ENCODE measurements at places on chromosomes 7 and 10.
A peak's percentile ranks its signal among the peaks of the same experiment; 100 is the strongest.

- peak; percentile 78 for DNase-seq
These were observed 5.5 kb downstream of the ANXA11 start for GRCh38 chr10:80199828-80200227.

- DNase-seq: no peak
These were observed 211.5 kb upstream of the SLC26A5 start for GRCh38 chr7:103657474-103657894.

- DNase-seq: no peak
These were observed 114.6 kb downstream of the PIP4K2A start for GRCh38 chr10:22599636-22600228.

GRCh38 chr10:35005868-35006267, 84.3 kb downstream of the CUL2 start:
- peak; percentile 100 for DNase-seq

- no peak for DNase-seq
These were observed 26.2 kb downstream of the GLI3 start for GRCh38 chr7:42210779-42211178.

DNA sequence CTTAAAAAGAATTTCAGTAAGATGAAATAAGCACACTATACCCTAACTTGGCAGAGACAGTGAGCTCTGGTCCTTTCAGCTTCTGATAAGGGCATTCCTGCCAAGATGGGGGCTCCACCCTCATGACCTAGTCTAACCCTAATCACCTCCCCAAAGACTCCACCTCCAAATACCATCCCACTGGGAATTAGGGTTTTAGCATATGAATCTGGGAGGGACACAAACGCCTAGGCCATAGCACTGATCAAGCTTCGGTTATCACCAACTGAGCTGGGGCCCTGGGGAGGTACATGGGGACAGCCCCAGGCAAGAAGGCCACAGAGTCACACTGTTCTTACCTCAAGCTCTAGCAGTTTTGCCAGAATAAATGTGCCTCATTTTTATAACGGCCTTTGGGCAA, 31.4 kb downstream of the PALS2 start:
- no peak for DNase-seq

GRCh38 chr10:88205842-88206446, 342.5 kb downstream of the PTEN start:
- DNase-seq: no peak

- DNase-seq: no peak
These were observed 31.1 kb downstream of the RAMP3 start for GRCh38 chr7:45188736-45189135.

GRCh38 chr10:98202378-98202777, 65.6 kb downstream of the LOXL4 start:
- DNase-seq: no peak
